ENCODE measurements at places on chromosomes 7 and 10.
A peak's percentile ranks its signal among the peaks of the same experiment; 100 is the strongest.

DNA sequence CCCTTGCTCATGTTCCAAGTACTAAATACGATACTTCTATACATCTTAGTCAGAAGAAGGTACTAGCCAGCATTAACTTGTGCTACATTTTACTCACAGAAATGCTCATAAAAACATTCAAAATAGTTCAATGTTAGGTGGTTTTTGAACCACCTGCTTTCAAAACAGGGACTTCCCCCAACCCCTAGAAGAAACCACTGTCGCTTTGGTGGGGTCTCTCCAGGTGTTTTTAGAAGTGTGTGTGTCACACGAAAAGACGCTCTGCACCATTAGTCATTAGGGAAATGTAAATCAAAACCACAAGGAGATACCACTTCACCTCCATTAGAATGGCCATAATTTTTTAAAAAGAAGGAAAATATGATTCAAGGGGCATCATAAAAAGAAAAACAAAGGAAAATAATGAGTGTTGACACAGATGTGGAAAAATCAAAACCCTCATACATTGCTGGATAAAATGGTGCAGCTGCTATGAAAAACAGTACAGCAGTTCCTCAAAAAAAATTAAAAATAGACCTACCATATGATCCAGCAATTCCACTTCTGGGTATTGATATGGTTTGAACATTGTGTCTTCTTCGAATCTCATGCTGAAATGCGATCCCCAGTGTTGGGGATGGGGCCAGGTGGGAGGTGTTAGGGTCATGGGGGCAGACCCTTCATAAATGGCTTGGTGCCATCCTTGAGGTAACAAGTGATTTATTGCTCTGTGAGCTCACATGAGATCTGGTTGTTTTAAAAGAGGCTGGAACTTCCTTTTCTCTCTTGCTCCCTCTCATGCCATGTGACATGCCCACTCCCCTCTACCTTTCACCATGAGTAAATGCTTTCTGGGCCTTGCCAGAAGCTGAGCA lies 74.2 kb downstream of the MALSU1 start:
- no peak for DNase-seq

- peak; percentile 60 for DNase-seq
Measured at GRCh38 chr7:38310591-38311101, 37.2 kb upstream of the TARP start.

- no peak for DNase-seq
Measured at GRCh38 chr7:92158660-92159575, 20.0 kb downstream of the LRRD1 start.

GRCh38 chr10:13693783-13694700 lies 107.3 kb downstream of the PRPF18 start:
- DNase-seq: no peak

DNA sequence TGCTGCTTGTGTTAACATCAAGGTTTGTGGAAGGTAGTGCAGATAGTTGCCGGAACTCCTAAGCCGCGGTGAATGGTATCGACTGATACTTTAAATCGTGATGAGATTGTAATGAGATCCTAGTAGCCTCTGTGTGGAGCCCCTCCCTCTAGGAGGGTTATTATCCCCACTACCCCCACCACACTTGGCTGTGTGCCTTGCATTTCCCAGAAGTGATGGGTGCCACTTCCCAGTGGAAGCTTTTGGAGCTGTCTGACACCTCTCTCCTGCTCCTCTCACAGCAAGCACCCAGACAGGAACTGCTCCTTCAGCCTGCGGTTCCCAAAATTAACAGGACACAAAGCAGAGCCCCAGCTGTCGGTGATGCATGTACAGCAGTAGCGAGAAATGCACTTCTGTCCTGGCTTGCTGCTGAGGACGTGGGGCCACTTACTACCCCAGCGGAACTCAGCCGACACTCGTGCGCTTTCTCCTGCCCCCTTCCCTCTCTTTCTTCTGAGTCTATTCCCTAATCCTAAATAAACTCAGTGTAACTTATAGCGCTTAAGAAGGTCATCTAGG lies 52.5 kb downstream of the PRKAG2 start:
- no peak for DNase-seq

GRCh38 chr7:148626828-148627227 lies 36.3 kb downstream of the C7orf33 start:
- no peak for DNase-seq

GRCh38 chr7:464454-465401 lies 54.9 kb downstream of the PDGFA start:
- DNase-seq: peak; percentile 56

DNA sequence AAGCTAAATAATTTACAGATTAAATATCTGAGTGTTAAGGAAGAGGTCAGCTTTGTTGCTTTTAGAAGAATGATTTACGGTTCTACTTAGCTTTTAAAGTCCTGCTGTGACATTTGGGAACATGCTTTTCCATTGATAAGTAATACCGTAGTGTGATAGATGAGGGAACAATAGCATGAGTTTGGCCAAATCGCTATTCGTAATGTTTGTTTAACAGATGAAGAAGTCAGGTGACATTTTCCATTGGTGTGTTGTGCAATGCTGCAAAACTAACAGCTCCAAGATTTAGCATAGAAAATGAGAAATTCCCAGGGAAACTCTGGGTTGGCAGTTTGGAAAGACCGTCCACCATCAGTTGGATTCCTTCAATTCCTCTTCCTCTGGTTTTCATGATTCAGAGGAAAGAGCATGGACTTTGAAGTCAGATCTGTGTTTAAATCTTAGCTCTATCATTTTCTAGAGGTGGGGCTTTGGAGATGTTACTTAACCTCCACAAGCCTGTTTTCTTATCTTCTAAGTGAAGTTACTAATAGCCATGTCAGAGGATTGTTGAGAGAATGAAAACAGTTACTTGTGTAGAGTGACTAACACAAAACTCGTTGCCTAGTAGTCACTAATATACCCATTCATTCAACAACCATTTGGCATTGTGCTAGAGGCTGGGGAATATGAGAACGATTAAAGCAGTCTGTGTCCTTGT lies 140.4 kb upstream of the BMPER start:
- no peak for DNase-seq

DNA sequence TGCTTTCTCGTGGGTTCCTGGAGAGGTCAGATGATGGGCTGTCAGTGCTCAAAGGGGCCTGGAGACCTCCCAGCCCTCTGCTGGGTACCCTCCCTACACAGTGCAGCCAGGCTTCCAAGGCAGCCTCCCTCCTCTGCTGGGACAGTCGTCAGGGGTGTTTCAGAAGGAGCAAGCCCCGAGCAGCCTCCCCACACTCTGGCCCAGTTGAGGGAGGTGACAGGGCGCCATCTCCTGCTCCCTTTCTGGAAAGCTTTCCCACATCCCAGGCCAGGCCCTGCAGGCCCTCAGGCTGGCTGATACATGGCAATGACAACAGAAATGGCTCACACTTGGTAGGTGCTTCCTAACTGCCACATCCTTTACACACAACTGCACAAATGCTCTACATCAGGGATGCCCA lies 32.1 kb downstream of the KCNMA1 start:
- no peak for DNase-seq

- DNase-seq: no peak
Measured at GRCh38 chr10:112278871-112279270, 4.3 kb upstream of the TECTB start.

- DNase-seq: no peak
Measured at GRCh38 chr7:88254721-88255424, 35.0 kb upstream of the SRI start.

GRCh38 chr7:157670490-157671357 lies 333.9 kb downstream of the DNAJB6 start:
- no peak for DNase-seq

DNA sequence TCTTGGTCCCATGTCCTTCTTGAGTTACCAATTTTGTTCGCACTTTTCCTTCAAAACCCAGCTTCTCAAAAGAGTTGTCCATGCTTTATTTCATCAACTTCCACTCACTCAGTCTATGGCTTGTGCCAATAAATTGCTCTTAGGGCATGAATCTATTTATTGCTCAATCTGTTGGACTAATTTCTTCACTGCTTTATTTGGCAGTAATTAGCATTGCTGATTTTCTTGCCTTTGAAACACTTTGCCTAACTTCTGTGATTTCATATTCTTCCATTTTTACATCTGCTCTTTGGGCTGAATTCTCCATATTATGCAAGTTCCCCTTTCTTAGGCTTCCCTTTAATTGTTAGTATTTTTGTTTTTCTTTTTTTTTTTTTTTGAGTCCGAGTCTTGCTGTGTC lies 16.8 kb downstream of the DLD start:
- no peak for DNase-seq

DNA sequence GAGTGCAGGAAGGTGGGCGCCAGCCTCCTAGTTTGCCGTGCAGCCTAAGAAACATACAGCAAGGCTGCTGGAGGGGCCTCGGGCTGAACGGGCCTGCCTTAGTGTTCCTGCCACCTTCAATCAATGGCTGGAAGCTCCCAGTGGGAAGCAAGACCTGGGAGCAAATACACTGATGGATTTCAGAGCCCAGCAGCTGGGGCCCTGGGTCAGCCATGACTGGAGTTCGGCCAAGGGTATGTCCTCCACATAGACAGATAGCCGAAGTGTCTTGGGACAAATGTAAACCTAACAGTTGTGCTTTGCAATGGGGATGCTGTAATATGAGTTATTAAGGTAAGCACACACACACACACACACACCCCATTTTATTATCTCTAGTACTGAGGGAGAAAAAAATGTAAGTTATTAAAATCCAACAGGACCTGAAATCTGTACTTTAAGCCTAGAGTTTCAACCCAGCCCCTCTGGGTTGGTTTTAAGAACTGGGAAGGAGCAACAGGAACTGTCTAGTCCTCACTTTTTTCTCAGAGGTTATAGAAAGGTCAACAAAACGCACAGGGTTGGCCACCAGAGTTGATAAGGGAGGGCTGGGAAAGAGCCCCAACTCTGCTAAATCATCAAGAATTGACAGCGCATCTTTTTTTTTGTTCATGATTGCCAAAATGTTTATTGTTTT lies 50.0 kb upstream of the CELF2 start:
- no peak for DNase-seq

DNA sequence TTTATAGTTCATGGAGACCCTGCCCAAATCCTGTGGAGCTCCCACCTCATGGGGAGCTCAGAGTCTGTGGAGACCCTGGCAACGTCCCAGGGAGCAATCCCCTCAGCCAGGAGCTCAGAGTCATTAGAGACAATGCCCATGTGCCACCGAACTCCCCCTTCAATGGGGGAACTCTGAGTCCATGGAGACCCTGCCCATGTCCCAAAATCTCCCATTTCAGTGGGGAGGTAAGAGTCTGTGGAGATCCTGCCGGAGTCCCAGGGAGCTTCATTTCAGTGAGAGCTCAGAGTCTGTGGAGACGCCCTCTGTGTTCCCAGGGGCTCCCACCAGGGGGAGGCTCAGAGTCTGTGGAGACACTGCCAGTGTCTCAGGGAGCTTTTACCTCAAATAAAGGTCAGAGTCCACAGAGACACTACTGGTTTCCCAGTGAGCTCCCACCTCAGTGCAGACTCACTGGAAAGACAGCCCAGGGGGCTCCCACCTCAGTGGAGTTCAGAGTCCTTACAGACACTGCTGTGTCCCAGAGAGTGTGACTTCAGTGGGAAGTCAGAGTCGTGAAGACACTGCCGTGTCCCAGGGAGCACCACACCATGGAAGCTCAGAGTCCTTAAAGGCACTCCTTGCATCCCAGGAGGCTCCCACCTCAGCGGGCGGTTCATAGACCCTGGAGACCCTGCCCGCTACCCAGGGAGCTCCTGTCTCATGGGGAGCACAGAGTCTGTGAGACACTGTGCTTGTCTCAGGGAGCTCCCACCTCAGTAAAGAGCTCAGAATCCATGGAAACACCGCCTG lies 5.0 kb downstream of the MYO1G start:
- peak; percentile 55 for DNase-seq

DNA sequence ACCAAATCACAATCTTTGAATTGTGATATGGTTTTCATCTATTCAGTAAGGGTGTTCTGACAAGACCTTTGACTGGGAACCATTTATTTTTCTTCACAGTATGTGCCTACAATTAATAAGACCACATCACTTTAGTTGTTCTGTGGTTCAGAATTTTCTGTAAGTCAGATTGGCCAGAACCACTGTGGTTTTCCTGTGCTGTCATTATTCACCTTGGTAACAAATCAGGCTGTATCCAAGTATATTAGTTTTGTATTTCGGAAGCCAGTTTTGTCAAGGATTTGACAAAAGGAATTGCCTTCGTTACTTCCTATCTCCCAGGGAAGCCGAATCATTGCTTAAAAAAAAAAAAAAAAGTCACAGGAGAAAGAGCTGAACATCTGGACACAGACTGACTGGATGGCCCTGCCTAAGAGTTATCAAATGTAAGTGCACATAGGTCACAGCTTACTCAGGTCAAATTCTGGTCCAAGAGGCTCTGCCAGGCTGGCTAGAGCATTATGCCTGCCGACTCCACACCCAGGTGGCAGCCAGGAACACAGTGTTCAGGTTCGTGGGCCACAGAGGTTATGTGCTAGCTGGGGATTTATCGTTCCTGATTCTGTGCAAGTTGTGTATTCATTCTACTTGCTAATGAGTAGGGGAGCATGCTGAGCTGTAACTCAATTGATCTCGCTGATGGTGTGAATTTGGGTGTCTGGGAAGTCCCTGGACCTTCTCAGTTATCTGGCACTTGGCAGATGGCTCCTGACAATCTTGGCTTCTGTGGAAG lies 175.3 kb downstream of the JAZF1 start:
- peak; percentile 83 for DNase-seq

DNA sequence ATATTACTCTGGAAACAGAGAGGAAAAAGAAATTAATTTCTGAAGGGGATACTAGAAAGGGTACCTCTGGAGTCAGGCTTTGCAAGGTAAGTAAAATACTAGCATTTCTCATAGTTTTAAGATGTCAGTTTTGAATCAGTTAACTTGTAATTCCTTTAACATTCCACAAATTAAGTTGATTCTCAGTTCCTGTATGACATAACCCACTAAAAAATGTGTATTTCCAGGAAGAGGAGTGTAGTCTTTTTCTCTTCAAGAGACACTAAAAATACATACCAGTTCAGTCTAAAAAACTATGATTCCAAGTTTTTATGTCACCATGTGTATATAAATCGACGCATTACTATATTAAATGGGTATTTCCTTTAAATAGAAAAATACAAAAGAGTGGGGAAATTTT lies 113.2 kb downstream of the CDK6 start:
- DNase-seq: no peak

DNA sequence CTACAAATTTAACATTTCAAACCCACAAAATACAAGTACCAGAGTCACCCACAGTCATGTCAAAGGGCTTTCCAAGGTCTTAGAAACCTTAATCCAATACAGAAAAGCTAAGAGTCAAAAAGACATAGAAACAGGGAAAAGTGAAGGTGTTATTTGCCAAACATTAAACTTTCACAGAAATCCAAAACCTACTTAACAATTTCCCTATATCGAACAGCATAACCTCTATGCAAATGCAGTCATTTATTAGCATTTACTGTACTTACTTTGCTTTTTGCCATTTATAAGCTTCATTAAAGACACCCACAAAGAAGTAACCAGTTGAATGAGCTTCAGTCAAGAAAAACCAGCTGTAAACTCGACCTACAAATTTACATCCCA lies 1.6 kb downstream of the PANK1 start:
- no peak for DNase-seq
